CD4-positive, alpha-beta T cell treated with Interleukin-10 for 1 hour (primary cell): ENCODE measurements at places on chromosomes 2 and 18.

DNA sequence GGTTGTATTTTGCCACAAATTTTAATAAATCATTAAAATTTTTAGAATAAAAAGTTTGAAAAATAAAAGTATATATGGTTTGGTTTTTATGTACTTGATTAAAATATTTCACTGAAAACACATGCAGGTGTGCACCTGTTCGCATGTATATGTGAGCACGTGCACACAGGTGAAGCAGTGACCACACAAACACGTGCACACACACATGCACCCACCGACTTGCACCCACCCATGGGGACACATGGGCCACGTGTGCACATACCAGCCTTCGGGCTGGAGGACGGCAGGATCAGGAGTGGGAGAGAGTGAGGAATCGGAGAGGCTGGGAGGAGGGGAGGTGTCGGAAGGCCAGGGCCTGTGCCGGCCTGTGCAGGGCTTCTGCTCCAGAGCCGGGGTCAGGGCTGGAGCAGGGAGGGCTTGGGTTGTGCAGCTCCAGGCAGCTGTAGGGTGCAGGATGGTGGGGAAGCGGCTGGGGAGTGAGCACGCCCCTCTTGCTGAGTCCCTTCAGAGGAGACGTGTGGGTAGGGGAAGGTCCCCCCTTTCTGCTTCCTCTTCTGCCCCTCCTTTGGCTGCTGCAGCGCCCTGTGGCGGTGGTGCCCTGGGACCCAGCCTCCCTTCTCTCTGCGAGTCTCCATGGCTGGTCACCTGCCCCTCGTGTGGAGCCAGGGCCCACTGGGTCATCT is 106.9 kb upstream of the HDAC4 start:
- DNase-seq: no peak

DNA sequence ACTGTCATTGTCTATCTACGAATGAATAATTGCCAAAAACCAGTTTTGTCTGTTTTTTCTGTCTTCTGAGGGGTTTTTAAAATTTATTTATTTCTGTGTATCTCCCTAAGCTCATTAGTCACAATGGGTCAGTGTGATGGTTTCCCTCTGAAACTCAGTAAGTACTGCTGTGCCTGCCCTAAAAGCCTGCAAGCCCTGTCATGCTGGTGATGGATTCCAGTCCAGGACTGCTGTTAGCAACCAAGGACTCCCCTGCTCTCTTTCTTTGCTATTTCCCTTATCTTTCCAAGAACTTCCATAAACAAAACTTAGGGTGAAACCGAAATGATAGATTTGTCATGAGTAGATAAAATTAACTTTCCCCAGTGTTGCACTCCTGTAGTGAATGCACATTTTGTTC is 11.8 kb upstream of the DSG2 start:
- DNase-seq: no peak

- no peak for DNase-seq
Measured at GRCh38 chr18:36096955-36097354, 29.6 kb upstream of the RPRD1A start.

GRCh38 chr18:21853016-21853415 is 112.4 kb downstream of the MIB1 start:
- no peak for DNase-seq

- DNase-seq: no peak
Measured at GRCh38 chr2:109675666-109676345, 61.6 kb downstream of the SOWAHC start.

- peak; percentile 71 for DNase-seq
Measured at GRCh38 chr2:11446733-11447248, 19.2 kb downstream of the E2F6 start.

DNA sequence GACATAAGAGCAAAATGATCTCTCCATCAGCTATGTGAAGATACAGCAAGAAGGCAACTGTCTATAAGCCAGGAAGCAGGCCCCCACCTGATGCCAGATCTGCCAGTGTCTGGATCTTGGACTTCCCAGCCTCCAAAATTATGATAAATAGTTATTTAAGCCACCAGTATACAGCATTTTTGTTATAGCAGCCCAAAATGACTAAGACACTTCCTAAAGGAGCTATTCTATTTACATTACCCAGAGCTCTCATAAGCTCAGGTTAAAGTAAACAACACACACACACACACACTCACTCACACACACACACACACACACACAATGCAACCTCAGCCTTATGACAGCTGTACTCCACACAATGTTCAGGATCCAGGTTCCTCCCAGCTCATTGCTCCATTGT is 5.7 kb upstream of the YPEL5 start:
- no peak for DNase-seq

DNA sequence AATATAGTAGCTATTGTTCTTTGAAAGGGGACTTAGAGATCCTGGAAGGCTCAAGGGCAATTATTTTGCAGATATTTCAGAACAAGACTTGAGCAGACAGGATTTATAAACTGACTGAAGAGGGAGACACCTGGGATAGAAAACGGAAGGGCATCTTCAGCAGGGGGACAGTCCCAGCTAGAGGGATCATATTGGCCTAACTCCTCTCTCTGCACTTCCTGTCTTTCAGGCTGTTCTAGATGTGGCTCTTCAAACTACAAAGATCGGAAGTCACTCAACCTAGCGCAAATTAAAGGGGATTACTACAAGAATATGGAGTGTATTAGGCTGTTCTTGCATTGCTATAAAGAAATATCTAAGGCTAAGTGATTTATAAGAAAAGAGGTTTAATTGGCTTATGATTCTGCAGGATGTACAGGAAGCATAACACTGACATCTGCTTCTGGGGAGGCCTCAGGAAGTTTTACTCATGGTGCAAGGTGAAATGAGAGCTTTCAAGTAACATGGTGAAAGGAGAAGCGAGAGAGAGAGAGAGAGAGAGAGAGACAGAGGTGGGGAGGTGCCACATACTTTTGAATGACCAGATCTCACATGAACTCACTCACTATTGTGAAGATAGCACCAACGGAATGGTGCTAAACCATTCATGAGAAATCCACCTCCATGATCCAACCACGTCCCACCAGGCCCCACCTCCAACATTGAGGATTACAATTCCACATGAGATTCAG is 5.3 kb upstream of the CTIF start:
- DNase-seq: no peak

GRCh38 chr18:54848121-54848520 is 19.8 kb downstream of the RAB27B start:
- no peak for DNase-seq

- DNase-seq: no peak
Measured at GRCh38 chr2:227460833-227461232, 11.1 kb upstream of the AGFG1 start.

- DNase-seq: no peak
Measured at GRCh38 chr2:22822835-22823234, 562.1 kb upstream of the KLHL29 start.

DNA sequence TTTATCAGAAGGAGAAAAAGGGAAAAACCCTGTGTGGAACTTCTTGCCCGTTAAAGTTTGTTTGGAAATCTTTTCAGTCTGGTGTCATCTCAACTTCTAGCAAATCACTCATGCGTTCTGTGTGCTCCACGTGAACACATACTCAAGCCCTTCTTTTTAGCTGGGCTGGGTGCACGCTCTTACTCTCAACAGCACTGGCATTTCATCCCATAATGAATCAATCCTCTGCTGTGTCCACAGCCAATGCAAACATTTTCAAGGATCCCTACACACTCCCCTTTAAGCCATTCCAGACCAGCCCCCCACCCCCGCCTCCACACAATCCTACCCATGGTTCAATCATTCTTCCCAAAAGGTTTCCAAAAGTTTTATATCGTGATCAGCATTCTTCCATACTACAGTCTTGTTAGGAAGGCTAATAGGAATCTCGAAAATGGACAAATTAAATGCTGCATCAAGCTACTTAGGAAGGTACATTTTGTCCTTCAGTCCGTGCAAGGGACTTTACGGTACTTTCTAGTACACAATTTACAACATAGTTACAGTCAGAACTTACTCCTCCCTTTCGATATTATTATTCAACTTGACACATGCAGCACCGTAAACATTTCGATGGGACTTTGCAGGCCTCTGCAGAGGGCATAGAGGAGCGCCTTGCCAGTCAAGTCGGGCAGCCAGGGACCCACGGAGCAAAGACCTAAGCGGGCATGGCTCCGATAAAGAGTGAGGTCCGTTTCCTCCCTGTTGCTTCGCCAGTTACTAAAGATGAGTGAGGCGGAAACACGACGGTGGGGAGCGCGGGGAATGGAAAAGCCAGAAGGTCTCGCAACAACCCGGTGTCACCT is 1.4 kb downstream of the PTGR3 start:
- peak; percentile 24 for DNase-seq

DNA sequence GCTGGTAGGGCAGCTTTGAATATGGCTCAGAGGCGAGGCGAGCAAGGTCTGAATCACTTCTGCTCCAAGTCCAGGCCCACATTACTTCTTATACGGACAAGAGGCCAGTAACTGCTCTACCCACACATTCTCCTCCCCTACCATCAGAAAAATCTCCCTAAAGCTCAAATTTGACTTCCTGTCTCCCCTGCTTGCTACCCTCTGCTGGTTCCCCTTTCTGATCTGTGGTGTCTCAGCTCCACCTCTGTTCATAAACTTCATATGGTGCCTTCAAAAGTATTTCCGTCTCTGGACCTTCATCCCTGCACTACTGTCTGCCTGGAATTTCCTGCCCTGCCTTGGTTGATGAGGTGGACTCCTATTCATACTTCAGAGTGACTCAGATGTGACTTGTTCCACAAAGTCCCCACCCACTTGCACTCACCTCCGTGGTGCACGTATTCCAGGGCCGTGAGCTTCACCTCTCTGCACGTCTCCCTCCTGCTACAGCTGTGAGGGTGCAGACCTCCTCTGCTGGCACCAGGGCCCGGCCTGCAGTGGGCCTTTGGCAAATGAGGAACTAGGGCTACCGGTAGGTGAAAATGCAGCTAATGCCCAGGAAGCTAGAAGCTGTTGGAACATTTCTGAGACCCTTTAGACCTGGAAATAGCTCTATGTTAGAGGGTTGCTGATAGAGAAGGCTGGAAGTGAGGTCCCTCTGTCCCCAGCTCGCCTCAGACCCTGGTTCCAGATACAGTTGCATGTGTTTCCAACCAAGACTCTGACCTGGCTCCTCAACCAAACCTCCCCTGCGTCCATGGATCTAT is 24.6 kb upstream of the KCMF1 start:
- DNase-seq: peak; percentile 56

DNA sequence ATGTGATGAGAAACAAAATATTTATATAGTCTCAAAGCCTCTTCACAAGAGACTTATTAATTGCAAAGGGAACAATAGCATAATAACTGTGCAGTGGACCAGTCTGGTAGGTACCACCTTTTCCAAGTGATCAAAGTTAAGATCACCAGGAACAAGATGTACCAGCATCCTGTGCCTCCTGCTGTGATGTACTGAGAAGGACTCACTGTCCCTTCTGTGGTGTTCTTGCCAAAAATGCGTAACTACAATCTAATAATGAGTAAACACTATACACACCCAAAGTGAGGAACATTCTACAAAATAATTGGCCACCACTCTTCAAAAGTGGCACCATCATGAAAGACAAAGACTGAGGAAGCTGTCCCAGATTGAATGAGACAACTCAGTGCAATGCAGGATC is 14.5 kb downstream of the GNLY start:
- DNase-seq: no peak

- no peak for DNase-seq
Measured at GRCh38 chr2:177187631-177188312, 24.8 kb upstream of the HNRNPA3 start.

GRCh38 chr2:10903861-10904210 is 7.9 kb upstream of the KCNF1 start:
- no peak for DNase-seq

GRCh38 chr2:154370873-154371272 is 327.6 kb upstream of the KCNJ3 start:
- DNase-seq: no peak

DNA sequence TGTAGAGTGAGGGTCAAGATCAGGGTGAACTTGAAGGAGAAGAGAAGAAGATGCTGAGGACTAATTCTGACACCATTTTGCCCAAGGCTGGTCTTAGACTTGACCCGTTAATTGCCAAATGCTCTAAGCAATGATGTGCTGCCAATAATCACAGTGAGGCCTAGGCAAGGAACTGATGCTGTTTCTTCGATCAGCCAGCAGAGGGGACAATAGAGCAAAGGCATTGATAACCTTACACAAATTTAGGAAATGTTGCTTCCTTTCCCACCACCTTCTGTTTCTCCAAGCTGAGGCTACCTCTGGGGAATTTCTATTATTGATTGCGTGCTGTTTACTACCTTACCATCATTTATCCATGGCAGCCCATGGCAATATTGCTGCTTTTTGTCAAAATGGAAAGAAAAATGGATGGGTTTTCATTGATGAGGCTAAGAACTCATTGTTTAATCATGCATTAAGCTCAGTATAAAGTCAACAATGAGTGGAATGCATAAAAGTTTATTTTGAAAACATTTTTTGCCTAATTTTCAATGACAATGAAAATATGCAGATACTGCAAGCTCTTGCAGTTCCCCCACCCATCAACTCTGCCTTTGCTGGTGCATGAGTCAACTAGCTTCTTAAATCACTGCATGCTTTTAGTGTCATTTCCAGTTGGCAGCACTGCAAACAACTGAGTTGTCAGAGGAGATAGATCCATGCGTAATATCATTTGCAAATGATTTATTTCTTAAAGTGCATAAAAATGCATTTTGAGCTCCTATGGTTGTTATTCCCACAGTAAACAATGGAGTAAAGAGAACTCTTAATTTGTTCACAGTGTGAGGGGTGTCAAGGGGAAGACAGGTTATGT is 116.4 kb upstream of the NYAP2 start:
- peak; percentile 29 for DNase-seq

GRCh38 chr2:59920961-59921360 is 632.5 kb downstream of the BCL11A start:
- DNase-seq: no peak

- no peak for DNase-seq
Measured at GRCh38 chr2:143717536-143718168, 588.4 kb downstream of the ARHGAP15 start.

DNA sequence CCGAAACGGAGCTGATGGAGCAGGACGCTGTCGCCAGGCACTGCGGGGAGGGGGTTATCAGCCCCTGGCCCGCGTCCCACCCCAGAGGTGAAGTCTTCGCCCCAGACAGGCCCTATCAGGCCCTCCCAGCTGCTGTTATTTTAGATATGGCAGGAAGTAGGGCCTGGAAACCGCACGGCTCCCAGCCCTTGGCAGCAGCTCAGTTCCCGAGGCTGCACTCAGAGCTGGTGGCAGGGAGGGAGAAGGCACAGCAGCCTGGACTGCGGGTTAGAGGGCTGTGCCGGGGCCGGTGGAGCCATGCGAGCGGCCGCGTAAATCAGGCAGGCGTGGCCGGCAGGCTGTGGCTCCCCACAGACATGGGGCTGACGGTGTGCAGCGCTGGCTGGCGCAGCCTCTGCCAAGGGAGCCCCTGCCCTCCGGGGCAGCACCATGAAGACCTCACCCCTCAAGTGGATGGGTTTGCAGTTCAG is 111.4 kb downstream of the NFATC1 start:
- no peak for DNase-seq

- DNase-seq: no peak
Measured at GRCh38 chr18:44869533-44869932, 188.8 kb downstream of the SETBP1 start.

- DNase-seq: no peak
Measured at GRCh38 chr2:70615222-70615621, 61.6 kb upstream of the TGFA start.
